HTR-8/SVneo (cell line): ENCODE measurements at places on chromosomes 12 and 14.

DNA sequence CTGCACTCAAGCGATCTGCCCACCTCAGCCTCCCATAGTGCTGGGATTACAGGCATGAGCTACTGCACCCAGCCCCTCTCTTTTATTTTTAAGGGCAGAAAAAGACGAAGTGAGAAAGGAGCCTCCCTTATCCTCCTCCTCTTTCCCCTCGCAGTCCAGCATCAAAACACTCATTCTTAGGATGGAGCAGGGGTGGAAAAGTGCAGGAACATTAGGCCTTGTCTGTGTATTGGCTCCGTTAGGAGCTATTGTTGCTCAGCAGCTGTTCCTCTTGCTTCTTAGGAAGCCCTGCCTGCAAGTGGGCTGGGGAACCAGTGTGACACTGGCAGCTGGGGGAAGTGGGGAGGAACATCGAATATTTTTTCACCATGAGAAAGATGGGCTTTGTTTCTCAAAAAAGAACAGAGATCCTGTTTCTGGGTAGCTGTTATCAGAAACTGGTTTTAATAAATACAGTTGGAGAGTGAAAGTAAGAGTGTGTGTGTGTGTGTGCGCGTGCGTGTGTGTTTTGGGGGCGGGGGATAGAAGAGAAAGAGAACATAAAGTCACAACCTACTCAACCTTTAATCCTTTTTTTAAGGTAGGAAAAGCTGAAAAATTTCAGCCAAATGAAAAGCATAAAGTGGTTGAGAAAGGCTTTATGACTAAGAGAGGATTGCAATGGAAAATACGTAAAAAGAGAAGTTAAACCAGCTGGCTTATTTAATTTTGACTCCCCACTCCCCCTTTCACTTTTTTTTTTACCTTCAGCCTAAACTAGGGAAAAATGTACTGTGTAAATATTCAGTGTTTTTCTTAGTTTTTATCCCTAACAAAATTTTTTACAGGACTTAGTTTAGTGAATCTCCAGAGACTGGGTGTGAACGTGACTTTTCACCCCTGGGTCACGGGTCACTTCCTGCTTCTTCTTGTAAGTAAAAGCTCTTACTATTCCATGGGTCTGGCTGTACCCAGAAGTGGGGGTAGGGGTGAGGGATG is 197.2 kb upstream of the PLEKHG7 start:
- no peak for DNase-seq

GRCh38 chr12:42365486-42365885 is 39.5 kb downstream of the PPHLN1 start:
- no peak for DNase-seq

GRCh38 chr12:78790148-78790547 is 74.4 kb upstream of the SYT1 start:
- no peak for DNase-seq

DNA sequence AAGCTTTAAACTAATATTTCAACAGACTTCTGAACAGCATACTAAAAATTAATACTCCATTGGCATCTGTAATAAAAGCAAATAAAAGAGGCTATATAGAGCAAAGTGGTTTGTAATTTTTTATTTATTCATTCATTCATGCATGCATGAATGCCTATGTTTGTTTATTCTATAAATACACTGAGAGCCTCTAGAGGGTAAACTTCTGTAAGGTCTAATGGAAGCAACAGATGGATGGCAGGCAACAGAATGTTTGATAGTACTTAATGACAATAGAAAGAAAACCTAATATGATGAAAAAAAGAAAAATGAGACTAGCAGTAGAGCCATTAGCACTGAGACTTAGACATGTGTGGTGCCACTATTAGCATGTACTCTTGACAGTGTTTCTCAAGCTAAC is 253.1 kb downstream of the CCDC91 start:
- DNase-seq = no peak

DNA sequence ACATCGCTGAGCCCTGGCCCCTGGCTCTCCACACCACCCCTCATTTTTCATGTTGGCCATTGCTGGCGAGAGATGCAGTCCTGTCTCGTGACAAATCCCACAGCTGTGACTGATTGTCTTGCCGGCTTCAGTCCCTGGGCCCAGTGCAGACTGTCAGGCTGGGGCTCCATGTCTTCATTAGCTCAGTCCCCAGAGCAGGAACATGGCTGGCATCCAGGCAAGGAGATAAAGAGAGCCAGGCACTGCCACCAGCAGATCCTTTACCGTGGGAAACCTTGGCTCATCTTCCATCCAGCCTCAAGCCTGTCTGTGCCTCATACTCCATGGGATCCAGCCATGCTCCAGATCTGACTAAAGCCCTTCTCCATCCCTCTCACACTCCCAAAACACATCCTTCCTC is 284.7 kb upstream of the FKBP4 start:
- no peak for DNase-seq

GRCh38 chr12:93087840-93088610 is 158.9 kb upstream of the EEA1 start:
- no peak for DNase-seq
